HT1080 (cell line): ENCODE measurements at places on chromosomes 16 and 17. TPM values are rescaled to one million over a fixed set of nuclear protein-coding genes. Genes with fewer than 3 reads are reported as not detected.

TEKT3 gene
- total RNA-seq: not detected in 2 replicates

GGNBP2 gene
- 54.1 and 58.6 TPM in 2 replicates for total RNA-seq

VMP1 gene
- total RNA-seq: 67.1 and 69.3 TPM in 2 replicates

ZNF469 gene
- 0.02 TPM in 1 of 2 replicates, not detected in the other for total RNA-seq

NPIPA3 gene
- total RNA-seq: 0.82 and 2.6 TPM in 2 replicates

ZNF423 gene
- total RNA-seq: not detected in 2 replicates

VPS25 gene
- total RNA-seq: 110 and 122 TPM in 2 replicates

GDPD3 gene
- 0.06 and 2.1 TPM in 2 replicates for total RNA-seq

TBC1D3K gene
- 1.2 TPM in 1 of 2 replicates, not detected in the other for total RNA-seq

KRTAP4-1 gene
- total RNA-seq: not detected in 2 replicates

PPP1R1B gene
- 0.30 TPM in 1 of 2 replicates, not detected in the other for total RNA-seq

NPIPA8 gene
- not detected in 2 replicates for total RNA-seq

STAT5B gene
- total RNA-seq: 18.1 and 21.8 TPM in 2 replicates

AGRP gene
- not detected in 2 replicates for total RNA-seq

FOXO3B gene
- total RNA-seq: 2.7 and 3.0 TPM in 2 replicates

CASKIN1 gene
- total RNA-seq: 0.10 and 1.2 TPM in 2 replicates

ACSM5 gene
- not detected in 2 replicates for total RNA-seq

BAIAP3 gene
- total RNA-seq: 0.13 and 0.50 TPM in 2 replicates

PPP1R27 gene
- total RNA-seq: 0.47 TPM in 1 of 2 replicates, not detected in the other

ZFP3 gene
- total RNA-seq: not detected in 2 replicates

MYH8 gene
- total RNA-seq: not detected in 2 replicates

ABHD15 gene
- 6.3 and 6.4 TPM in 2 replicates for total RNA-seq

C16orf95 gene
- 7.0 and 9.1 TPM in 2 replicates for total RNA-seq

PDILT gene
- total RNA-seq: not detected in 2 replicates

HSD17B2 gene
- total RNA-seq: 2.2 and 4.4 TPM in 2 replicates

ZNF287 gene
- total RNA-seq: 0.07 and 0.16 TPM in 2 replicates

MYL11 gene
- not detected in 2 replicates for total RNA-seq

OGFOD3 gene
- 40.8 and 45.3 TPM in 2 replicates for total RNA-seq

C16orf74 gene
- 46.0 and 55.2 TPM in 2 replicates for total RNA-seq

MT4 gene
- not detected in 2 replicates for total RNA-seq

FOXN1 gene
- not detected in 2 replicates for total RNA-seq

VAMP2 gene
- 2.7 and 4.6 TPM in 2 replicates for total RNA-seq

FBXW10B gene
- total RNA-seq: 0.43 and 0.47 TPM in 2 replicates

ATP2C2 gene
- total RNA-seq: not detected in 2 replicates

HCRT gene
- total RNA-seq: not detected in 2 replicates

SULT1A3 gene
- total RNA-seq: 3.8 and 15.1 TPM in 2 replicates

PLA2G10 gene
- not detected in 2 replicates for total RNA-seq

ZNF75A gene
- 12.2 and 16.9 TPM in 2 replicates for total RNA-seq

CCL16 gene
- total RNA-seq: not detected in 2 replicates
